ENCODE measurements at places on chromosomes 1 and 21.

DNA sequence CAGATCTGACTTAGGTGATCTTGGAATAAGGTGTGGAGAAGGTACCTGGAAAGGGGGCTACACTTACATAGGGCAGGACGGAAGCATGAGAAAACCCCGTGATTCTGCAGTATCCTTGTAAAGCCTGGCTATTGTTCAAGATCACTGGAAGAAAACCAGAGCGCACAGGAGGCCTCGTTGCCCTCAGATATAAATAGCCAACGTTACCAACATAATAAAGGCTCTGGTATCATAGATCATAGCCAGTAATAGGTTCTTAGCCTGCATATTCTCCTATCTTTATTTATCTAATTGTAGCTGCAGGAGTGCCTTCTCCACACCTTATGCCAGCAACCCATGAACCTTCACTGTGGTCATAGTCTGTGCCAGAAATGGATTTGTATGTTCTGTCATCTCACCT is 35.9 kb upstream of the MPZL1 start:
- no peak for DNase-seq

DNA sequence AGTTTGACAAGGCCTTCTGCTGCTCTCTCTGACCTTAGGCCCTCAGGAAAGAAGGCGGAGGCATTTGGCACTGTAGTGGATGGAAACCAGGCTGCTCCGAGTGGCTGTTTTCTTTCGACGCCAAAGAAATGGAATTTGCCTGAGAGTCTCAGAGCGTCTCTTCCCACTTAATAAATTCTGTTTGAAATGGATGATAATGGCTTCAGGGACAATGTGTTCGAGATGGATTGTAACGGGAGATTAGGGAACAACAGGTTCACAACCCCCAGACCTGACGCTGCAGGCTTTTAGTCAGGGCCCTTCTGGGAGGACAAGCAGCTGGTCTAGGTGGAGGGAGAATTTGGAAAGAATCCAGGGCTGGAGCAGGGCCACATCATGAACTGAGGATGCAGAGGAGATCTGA is 58.6 kb downstream of the TLR5 start:
- DNase-seq, result no peak

- no peak for DNase-seq
These were observed 52.5 kb upstream of the RIPK4 start for GRCh38 chr21:41819236-41819855.

DNA sequence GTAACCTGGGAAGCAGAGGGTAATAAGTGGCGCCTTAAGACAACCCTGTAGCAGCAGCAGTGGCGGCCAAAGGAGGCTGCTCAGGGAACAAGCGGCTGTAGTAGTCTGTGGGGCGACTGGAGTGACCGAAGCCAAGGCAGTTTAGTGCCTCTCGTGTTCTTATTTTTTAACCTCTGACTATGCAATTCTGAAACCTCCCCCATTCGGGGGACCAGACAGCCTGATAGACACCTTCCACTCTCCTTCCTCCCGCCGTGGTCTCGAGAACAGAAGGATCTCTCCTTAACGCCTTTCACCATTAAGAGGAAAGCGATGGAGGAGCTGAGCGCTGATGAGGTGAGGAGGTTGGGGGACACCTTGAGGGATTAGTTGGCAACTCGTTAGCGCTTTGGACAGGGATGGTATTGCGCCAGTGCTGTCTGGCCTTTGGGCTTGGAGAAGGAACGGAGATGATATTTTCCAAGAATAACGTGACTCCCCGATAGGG is 644 bp downstream of the UBE4B start:
- no peak for DNase-seq
